Activated CD8-positive, alpha-beta memory T cell treated with anti-CD3 and anti-CD28 coated beads for 1 hour (primary cell): ENCODE measurements at places on chromosomes 5 and 9.

DNA sequence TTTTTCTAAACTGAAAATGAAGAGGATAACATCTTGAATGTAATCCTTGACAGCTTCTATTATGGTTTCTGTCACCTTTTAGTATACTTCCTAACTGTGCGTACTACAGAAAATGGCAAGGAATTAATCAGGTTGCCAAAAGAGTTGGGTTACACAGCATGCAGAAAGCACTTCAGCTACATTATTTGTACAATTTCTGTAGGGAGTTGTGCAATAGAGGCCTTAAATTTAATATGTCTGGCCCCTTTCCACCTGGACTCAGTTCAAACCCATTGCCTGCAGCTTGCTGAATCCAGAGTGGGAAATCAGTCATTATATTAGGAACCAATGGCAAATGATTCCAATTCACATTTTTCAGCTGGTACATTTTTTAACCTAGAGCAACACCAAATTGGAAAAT lies 549.7 kb downstream of the CSNK1G3 start:
- no peak for DNase-seq

DNA sequence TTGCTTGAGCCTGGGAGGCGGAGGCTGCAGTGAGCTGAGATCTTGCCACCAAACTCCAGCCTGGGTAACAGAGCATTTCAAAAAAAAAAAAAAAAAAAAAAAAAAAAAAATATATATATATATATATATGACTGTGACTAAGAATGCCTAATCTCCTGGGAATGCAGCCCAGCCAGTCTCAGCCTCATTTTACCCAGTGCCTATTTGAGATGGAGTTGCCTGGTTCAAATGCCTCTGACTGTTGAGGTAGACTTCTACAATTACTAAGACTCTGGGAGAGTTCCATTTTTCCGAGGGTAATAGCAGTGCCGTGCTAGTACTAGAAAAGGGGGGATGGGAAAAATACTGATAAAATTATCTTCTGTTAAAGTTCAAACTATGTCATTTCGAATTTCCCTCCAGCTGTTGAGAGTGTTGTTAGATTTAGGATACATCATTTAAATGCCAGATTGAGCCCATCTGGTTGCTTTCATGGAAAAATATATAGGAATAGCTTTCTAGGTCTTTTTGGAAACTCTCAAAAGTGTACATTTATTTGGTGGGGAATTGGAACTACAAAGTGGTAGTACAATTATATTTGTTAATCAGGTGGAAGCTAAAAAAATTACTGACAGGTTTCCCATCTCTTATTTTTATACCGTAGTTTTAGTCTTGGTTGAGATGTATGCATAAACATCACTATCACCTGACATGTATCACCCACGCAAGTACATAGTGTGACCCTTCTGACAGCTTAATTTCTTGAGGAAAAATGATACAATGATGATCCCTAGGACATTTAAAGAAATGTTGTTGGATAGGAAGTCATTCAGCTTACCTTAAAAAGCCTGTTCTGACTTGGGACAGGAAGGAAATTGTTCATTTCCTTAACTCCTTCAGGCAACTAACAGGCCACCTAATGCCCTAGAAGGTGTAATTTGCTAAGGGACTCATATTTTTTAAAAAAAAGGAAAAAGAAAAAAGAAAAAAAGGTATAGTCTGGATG lies 214.9 kb downstream of the ADAMTSL1 start:
- no peak for DNase-seq

DNA sequence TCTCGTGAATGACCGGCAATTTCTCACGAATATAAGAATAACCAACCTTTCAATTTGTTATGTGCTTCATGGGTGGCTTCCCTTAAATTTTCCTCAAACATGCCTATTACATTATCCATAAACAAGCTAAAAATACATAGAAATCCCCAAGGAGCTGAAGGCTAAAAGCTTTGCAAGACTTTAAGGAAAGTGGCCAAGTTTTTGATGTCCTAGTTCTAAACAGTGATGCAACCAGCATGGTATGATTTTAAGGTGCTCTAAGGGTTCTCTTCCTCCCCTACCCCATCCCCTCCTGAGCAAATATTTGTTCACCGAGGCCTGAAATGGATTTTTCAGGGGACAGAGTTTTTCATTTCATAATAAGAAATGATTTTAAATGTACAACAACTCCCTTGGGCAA lies 79.8 kb downstream of the RGS7BP start:
- DNase-seq: no peak

- DNase-seq: no peak
These were observed 524.4 kb upstream of the CHD1 start for GRCh38 chr5:99453196-99453595.

DNA sequence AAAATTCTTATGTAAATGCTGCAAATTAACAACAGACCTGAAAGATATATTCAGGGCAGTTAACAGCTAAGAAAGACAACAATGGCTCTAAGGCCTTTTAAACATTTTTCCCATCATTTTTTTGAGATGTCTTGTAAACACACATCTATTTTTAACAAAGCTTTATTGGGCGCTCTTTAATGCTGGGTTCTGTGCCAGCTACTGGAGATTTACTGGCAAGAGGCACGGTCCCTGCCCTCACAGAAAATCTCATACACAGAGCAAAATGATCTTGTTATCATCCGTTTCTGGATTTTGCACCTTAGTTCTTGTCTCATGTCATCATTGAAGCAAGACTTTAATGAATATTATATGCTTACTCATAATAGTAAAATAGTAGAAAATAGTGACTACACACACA lies 1022.3 kb upstream of the WWC1 start:
- DNase-seq: no peak

DNA sequence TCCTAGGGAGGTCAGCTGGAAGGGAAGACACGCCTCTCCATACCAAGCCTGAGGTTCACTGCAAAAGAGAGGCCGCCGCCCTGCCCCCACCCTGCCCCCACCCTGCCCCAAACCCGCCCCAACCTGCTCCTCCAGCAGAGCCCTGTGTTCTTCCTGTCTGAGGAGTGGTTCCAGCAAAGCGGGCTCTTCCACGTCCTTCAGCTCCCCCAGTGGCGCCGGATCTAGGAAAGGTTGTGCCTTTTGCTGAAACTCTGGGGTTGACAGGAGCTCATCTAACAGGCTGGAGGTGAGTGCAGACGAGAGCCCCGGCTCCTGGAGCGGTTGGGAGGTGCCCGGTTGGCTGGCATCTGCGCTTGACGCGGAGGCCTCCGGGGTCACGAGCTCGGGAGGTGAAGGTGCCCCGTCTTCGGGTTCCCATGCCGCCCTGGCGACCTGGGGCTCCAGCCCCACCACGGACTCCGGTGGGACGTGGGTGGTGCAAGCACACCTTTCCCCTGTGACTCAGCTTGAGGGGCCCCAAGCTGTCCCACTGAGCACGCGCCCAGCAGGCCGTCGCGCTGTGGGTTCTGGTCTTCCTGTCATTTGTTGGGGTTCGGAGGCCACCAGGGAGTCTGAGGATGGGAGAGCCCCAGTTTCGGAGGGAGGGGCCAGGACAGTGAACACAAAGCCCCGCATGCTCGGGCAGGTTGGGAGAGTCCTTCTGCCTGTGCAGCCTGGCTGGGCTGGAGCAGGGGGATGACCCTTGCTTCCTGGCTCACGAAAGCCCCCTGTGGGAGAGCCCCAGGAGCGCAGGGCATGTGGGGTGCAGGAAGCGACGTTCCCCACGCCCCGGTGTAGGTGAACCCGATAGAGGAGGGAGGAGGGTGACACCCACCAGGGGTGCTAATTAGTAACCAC lies 1467.1 kb downstream of the FOXD4L5 start:
- DNase-seq: peak; percentile 41

GRCh38 chr9:116546711-116547581 lies 140.2 kb upstream of the TRIM32 start:
- no peak for DNase-seq

DNA sequence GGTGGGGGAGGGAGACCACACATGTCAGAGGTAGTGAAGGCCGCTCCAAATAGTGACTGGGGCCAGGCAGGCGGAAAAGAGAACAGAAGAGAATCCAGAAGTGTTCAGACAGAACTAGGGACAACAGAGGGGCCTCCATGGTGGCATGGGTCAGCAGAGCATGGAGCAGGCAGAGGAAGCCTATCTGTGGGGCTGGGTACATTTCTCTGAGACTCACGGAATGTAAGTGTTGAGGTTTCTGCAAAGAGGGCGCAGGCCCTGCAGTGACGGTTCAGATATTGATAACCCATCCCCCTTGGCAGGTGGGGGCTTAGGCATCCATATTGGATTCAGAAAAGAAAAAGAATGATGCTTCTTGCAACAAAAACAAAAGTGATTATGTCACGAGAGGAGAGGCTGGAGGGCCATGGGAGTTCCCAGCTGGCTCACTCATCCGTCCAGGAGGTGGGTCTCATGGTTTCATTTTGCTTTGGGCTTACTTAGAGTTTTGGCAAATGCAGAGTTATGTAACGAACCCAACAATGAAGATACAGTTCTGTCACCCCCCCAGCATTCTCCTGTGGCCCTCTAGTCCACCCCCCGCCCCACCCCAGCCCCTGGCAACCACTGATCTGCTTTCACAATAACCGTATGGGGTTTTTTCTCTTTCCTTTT lies 5.4 kb upstream of the RMND5B start:
- DNase-seq: no peak

DNA sequence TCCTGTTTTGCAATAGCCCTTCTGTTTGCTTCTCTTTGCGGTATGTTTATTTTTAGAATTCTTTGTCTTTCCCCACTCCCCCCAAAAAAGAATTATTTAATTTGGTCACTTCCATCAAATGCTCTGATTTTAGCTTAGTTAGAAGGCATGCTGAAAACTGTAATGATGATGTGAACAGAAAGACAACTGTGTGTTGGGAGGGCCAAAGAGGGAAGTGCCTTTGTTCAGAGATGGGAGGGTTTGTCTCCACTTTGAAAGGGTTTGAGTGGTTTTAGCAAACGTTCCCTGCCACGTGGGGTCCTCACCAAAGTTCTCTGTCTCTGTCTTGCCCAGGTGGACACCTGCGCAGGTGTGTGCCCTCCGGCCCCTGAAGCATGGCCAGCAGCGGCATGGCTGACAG lies 41.9 kb downstream of the SYK start:
- no peak for DNase-seq

- no peak for DNase-seq
These were observed 299.0 kb upstream of the MSX2 start for GRCh38 chr5:174425271-174425963.

GRCh38 chr9:136726631-136727191 lies 14.3 kb downstream of the DIPK1B start:
- DNase-seq: no peak

DNA sequence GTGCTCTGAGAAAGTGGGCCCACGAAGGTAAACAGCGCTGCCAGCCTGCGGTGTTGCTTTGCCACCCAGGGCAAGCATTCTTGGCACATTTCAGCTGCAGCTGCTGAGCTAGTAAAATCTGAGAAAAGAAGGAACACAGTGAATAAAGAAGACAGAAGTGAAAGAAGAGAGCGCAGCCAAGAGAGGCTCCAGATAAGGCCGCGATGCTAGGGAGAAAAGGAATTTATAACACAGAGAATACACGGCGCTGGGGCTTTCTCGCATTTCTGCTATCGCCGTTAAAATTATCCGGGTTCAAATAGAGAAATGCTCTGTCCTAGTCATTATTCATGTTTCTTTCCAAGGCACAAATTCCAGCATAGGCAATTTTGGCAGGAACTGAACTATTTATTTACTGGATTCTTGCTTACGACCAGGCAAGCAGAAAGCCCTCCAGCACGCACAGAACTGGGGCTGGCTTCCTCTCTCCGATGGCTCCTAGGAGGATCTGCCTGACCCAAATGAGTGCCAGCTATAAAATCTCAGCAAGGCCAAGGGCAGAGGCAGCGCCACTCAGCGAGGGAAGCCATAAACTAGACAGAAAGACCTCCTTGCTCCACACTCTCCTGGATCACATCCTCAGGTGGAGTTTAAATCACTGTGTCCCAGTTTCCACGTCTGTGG lies 111.2 kb downstream of the ATPSCKMT start:
- no peak for DNase-seq

- DNase-seq: no peak
These were observed 115.6 kb downstream of the VCAN start for GRCh38 chr5:83586874-83587776.

- DNase-seq: no peak
These were observed 26.8 kb downstream of the IRF1 start for GRCh38 chr5:132463811-132464155.

- DNase-seq: no peak
These were observed 68.4 kb downstream of the RAD23B start for GRCh38 chr9:107351382-107352045.

DNA sequence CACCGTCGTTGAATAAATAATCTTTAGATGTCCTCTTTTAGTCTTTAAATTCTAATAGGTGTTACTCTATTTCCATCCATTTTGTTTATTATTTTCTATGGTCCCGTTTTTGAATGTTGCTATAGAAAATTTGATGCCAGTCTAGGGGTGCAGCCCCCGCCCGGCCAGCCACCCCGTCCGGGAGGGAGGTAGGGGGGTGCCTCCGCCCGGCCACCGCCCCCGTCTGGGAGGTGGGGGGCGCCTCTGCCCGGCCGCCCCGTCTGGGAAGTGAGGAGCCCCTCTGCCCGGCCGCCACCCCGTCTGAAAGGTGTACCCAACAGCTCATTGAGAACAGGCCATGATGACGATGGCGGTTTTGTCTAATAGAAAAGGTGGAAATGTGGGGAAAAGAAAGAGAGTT lies 2372.2 kb upstream of the WWC1 start:
- no peak for DNase-seq

DNA sequence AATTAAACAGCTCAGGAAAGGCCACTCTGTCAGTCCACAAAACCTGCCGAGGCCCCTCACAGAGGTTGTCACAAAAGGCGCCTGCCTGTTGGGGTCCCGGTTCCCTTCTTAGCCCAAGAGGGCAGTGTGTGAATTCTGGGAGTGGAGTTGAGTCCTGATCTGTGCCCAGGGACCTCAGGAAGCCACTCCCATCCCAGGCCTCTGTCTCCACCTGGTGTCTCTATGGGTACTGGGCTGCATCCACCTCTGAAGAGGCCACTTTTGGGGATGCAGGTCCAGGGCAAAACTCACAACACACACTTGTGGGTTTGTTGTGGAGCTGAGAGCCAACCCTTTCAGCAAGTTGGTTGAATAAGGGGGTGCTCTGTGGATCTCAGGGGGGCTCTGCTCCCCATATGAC lies 74.3 kb upstream of the STXBP1 start:
- DNase-seq: no peak

- DNase-seq: no peak
These were observed 70.0 kb downstream of the ZNF354C start for GRCh38 chr5:179130101-179130681.

- no peak for DNase-seq
These were observed 73.0 kb upstream of the RAI14 start for GRCh38 chr5:34583167-34583566.

- no peak for DNase-seq
These were observed 12.7 kb upstream of the DNAH5 start for GRCh38 chr5:13957032-13957645.
